DMS53 (cell line): ENCODE measurements at places on chromosomes 5 and 9.

DNA sequence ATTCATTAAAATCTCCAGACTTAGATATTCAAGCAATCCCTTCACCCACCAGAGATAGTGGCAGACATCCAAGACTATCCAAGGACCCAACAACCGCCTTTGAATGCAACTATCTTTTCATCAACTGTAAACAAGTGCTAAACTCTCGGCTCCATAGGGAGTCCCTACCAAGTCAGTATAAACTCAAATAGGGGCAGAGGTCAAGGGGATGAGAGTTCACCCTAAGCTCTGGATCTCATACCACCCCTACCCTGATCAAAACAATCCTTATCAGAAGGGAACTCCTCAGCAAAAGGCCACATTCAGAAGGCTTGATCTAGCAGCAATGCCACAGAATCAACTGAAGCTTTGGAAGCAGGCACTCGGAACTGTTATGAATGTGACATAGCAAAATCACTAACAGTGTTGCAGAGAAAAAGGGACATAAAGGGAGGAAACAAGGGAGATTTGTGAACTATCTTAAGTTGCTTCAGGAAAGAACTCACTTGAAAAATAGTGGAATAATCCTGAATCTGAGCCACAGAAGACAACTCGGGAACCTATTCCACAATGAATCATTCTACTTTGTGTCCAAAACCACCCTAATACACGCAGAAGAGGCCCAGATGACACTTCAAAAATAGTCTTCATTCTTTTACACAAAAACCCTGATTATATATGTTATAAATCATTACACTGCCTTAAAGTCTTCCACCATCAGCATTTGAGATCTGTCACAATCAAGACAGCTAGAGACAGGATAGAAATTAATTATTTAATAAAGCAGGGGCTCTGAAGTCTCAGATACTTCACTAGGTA is 49.8 kb downstream of the NR6A1 start:
- no peak for DNase-seq

- peak; percentile 24 for DNase-seq
These were observed 20.2 kb downstream of the OCLN start for GRCh38 chr5:69512740-69513260.

DNA sequence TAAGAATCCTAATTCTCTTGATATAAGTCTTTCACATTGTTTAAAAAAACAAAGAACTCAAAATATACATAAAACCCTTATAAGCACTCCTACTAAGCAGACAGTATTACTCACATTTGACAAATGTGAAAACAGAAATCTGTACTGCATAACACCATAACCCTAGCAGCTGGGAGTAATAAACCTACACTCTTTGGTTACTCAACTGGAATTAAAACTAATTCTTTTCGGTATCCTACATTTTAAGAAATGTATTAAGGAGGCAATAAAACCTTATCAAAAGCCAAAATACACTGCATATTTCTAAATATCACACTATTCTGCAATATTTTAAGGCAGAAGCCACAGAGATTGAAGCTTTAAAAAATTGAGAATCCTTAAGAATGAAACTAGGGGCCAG is 6.8 kb downstream of the AUH start:
- DNase-seq: no peak

GRCh38 chr5:103408408-103408807 is 149.8 kb downstream of the MACIR start:
- DNase-seq: no peak

DNA sequence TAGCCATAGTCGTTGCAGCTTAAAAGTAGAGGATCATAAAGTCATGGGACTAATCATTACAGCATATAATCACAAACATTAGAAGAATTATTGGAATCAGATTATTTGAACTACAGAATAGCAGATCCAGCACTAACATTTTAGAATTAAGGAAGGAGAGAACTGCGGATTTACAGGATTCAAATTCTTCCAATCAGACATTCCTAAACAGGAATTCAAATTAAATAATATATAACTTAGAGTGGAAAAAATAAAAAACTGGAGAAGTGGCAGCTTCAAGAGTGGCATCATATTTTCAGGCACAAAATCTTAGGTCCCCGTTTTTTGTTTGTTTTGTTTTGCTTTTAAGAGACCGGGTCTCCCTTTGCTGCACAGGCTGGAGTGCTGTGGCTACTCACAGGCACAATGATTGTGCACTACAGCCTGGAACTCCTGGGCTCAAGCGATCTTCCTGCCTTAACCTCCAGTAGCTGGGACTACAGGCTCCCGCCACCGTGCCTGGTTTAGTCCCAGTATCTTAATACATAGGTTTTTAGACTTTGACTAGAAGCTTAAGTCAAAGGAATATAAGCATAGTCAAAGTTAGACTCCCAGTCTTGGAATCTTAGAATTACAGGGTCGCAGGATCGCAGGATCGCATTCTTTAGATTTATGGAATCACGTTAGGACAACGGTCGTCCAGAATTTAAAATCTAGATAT is 2.1 kb upstream of the FOXE1 start:
- DNase-seq: no peak

GRCh38 chr9:82894961-82895821 is 167.8 kb downstream of the RASEF start:
- peak; percentile 9 for DNase-seq

DNA sequence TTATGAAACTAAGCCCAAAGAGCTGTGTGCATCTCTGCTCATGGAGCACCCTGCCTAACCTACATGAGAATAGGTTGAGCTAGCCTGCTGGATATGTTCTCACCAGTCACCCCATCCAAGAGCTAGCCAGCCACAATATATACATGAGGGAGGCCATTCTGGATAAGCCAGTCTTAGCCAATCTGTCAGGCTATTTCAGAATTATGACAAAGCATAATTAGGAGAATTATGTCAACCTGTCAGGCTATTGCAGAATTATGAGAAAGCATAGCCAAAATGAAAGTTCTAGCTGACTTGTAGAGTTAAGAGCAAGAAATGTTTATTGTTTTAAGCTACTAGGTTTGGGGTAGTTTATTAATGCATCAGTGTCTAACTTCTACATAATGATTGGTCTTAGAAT is 189.8 kb downstream of the WDR70 start:
- no peak for DNase-seq

DNA sequence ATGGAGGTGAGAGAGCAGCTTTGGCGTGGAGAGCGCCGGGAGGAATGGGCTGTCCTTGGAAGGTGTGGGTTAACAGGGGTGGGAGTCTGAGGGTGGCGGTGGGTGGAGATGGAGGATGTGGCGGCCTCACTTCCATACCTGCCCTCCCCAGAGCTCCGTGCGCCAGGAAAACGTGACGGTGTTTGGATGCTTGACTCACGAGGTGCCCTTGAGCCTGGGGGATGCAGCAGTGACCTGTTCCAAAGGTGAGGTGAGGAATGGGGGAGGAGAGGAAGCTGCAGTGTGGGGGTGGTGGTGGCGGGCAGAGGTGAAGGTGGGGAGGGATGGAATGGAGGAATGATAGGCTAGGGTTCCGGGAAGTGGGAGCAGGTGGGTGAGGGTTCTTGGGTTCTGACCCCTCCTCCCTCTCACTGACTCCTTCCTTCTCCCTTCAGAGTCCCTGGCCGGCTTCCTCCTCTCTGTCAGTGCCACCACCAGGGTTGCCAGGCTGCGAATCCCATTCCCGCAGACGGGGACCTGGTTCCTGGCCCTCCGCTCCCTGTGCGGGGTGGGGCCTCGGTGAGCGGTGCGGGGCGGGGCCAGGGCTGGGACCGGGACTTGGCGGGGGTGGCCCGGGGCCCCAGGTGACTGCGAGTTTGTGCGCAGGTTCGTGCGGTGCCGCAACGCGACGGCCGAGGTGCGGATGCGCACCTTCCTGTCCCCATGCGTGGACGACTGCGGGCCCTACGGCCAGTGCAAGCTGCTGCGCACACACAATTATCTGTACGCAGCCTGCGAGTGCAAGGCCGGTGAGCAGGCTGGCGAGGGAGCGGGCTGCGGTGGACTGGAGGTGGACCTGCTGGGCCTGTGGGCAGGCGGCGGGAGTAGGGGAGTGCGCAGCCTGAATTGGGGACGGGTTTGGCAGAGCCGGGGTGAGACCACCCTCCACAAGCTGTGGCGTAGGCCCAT is 17.1 kb downstream of the TMEM8B start:
- no peak for DNase-seq

- peak; percentile 21 for DNase-seq
These were observed 64.5 kb downstream of the MTREX start for GRCh38 chr5:55372130-55372925.

DNA sequence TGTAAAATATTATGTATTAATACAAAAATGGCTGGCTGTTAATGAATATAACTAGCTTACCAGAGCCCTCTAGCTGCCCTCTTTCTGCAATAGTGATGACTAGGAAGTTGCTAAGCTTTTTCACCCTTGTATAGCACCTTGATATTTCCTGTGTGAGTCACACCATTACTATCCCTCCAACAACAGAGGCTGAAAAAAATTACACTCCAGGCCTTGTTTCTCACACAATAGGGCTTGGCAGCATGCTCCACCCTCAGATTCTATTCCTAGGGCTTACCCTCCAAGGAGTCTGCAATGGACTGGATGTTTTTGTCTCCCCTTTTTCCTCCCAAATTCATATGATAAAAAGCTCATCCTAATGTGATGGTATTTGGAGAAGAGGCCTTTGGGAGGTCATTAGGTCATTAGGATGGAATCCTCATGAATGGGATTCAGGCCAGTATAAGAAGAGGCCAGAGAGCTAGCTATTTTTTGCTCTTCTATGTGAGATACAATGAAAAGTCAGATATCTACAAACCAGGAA is 184.6 kb upstream of the MAP1B start:
- peak; percentile 92 for DNase-seq

DNA sequence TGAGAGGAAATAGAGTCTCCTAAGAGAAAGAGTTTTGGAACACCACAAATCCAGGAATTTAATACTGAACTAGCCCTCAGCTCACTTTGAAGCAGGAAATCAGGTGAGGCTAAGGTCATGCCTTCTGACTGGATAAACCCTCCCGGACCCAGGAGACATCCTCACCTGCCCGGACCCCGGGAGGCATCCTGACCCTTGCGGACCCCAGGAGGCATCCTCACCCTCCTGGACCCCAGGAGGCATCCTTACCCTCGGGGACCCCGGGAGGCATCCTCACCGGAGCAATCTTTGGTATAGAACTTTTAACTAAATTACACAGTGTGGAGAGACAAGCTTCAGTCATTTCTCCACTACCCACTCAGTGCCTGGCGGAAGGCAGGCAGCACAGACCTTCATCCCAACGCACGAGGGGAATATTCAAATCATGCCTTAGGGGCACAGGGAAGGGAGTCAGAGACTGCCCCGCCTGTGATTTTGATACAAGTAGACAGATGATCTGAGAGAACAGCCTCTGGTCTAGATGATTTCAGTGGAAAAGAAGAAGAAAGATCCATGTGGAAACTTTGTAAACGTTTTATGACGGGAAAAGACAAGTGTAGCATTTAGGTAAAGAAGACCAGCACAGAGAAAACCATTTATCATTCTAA is 21.3 kb downstream of the STXBP1 start:
- no peak for DNase-seq

DNA sequence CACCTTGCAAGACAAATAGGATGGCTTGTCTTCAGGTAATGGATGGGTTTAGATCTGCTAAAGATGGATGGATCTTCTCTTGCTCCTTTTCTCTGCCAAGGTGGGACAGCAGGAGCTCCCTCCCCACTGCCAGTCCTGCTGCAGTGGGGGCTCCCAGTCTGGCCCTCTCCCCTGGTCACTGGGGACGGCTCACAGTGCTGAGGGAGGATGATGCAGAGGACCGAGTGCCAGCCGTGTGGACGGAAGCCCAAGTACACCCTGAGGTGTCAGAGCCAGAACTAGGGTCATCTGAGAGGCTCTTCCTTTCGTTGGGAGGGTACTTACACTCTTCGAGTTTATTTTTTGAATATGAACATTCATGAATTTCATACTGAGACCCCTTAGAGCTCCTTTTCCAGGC is 5.7 kb downstream of the CCDC69 start:
- DNase-seq: no peak

DNA sequence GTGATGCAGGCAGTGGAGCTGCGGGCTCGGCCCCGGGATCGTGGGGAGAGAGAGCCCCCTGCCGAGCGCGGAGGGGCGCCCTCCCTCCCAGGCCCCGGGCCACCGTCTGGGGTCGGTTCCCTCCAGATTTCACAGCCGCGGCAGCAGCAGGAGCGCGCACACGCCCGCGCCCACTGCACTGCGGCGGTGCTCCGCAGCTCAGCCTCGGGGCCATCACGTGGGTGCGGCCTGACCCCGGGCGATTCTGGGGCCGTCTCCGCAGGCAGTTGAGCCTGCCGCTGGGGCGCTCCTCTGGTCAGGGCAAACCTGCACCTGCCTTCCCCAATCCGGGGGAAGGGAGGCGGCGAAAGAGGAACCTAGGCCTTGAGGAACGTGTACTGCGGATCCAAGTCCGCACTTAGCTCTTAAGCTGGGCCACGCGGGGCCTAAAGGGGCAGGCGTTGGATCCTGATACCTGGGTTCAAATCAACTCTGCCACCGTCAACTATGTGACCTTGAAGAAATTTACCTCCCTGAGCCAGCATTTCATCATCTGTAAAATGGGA is 9.4 kb upstream of the DELE1 start:
- peak; percentile 79 for DNase-seq

GRCh38 chr5:89484962-89485361 is 602.0 kb upstream of the MEF2C start:
- no peak for DNase-seq

DNA sequence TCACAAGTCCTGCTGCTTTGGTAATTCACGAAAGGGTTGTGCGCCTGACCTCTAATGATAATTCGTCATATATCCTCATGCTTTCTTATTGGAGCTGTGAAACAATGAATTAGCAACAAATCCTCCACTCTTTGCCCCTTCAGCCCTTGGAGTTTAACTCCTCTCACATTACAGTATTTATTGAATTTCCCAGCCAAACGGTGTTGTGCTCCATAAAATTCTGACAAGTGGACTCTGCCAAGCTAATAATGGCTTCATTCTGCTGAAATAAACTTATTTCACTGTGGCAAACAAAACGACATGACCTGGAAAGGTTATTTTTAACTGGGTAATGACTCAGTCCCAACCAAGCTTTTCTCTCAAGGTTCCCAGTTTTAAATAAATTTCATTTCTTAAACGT is 984.4 kb upstream of the DMAC1 start:
- DNase-seq: no peak

GRCh38 chr9:37026931-37027581 is 7.0 kb downstream of the PAX5 start:
- peak; percentile 60 for DNase-seq

DNA sequence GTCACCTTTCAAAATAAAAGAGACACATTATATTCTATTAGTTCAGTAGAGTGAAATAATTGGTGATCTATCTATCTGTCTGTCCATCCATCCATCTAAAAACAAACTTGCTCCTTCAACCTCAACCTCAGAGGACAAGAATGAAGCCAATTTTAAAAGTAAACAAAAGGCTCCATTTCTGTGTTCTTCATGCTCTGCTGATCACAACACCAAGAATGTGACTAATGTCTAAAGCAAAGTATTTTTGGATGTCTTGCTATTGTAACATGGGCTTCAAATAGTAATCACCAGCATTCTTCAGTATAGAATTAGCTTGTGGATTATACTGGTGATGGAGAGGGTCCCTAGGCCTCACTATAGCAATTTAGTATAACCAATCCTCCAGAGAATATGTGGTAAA is 1304.4 kb downstream of the MAT2B start:
- DNase-seq: no peak
